Subcutaneous adipose tissue (tissue), 4 donors: ENCODE measurements at places on chromosomes 6 and 20. TPM values are rescaled to one million over a fixed set of nuclear protein-coding genes. Genes with fewer than 3 reads are reported as not detected.

The GABRR2 gene
- 1.4 TPM for total RNA-seq

The SAMD10 gene
- total RNA-seq = 1.1 TPM

The EYS gene
- total RNA-seq = 0.98 TPM

The SRMS gene
- not detected for total RNA-seq

The SNPH gene
- 1.7 TPM for total RNA-seq

The GNMT gene
- total RNA-seq = 0.44 TPM

The CST5 gene
- total RNA-seq = not detected

The TRIM40 gene
- total RNA-seq = not detected

The MAS1 gene
- total RNA-seq = not detected

The AGPAT4 gene
- total RNA-seq = 6.8 TPM

The TRIM31 gene
- total RNA-seq = not detected

The RFX6 gene
- total RNA-seq = not detected

The TNFRSF6B gene
- 3.9 TPM for total RNA-seq

The PNLDC1 gene
- not detected for total RNA-seq

The OTOR gene
- not detected for total RNA-seq

The TAGAP gene
- total RNA-seq = 1.8 TPM

The ZSCAN23 gene
- total RNA-seq = 1.8 TPM

The DTNBP1 gene
- 13.6 TPM for total RNA-seq

The C20orf144 gene
- not detected for total RNA-seq
